ENCODE measurements at places on chromosomes 1 and 21. TPM values are rescaled to one million over a fixed set of nuclear protein-coding genes. Genes with fewer than 3 reads are reported as not detected.

The CRYAA gene
- not detected for polyA plus RNA-seq

GRCh38 chr1:16082283-16083038 lies 9.0 kb upstream of the FAM131C start:
- no peak for DNase-seq

The FMO2 gene
- 0.60 TPM for polyA plus RNA-seq

The GBP3 gene
- polyA plus RNA-seq: 3.2 TPM

GRCh38 chr1:42340901-42341300 lies 5.9 kb upstream of the FOXJ3 start:
- DNase-seq: no peak

DNA sequence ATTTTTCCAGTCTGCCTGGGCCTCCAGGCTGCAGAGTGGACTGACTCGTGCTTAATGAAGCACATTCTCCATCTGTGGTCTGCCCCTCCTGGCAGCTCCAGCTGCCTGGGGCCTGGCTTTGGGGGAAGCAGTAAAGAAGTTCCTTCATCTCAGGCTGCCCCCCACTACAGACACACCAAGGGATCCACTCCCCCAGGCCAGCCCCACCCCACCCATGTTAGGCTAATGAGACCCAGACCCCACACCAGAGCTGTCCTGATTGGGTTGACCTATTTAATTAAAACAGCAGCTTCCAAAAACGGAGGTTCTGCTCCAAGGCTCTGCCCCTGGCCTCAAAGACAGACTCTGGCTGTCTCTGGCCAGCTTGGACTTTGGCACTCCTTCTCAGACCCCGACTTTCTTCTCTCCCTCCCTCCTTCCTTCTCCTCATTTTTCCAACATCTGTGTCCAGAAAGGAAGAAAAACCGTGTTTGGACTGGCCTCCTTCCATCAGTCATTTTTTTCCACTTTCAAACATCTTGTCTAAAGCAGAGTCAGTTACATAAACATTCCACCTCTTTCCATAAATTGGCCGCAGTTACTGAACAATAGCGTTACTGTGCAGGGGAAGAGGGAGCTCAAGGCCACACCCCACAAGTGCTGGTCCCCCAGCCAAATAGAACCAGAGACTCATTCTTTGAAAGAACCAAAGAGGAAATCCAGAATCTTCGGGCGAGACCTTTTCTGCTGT lies 29.7 kb downstream of the SERTAD4 start:
- peak; percentile 99 for DNase-seq

The CLDN19 gene
- 0.10 TPM for polyA plus RNA-seq

DNA sequence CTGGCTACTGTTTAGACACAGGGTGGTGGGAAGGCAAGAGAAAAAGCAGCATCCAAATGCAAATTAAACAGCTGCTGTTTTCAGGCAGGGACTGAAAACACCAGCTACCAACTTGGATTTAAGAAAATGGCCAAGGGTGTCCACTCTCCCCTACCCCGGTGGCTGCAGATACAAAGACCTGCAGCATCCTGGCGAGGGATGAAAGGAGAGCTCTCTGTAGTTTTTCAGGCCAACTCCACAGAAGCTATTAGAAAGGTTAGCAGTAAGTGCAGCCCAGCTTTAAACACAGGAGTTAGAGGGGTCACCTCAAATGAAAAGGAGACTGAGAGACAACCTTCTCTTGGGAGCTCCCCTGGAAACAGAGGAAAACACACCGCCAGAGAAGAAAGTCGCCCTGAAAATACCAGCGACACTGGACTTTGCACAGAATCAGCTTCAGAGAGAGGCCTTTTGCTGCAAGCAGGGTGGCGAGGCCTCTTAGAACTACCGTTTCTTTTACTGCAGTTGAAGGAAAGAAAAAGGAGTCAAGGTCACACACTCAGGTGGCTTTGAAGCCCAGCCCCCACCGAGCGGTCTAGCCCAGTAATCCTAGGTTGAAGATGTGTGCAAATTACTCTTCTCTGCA lies 74.4 kb upstream of the TIAM1 start:
- DNase-seq: no peak

- no peak for DNase-seq
Measured at GRCh38 chr1:62437273-62437940, 558 bp downstream of the USP1 start.

DNA sequence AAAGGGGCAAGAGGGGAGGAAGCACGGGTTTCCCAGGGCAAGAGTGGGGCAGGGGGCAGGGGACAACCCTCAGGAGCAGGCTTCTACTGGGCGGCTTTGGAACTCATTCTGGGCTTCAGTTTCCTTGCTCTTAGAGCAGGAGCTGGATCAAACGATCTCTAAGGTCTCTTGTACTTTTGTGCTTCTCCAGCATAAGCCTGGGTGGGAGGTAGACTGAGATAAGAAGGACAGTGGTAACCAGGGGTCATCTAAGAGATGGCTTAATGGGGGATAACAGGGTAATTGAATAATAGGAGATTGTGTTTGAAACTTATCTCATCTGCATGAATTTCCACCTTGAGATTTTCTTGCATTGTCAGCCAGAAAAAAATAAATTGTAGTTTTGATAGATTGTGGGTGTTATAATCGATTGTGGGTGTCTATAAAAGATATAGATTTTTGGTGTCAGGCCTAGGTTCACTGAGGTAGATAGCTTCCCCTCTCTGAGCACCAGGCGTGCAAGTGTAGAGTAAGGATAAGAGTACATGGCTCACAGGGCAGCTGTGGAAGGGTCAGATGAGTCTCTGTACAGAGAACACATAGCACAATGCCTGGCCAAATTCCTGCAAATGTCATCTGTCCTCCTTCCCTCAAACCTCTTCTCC lies 68.0 kb downstream of the CD58 start:
- no peak for DNase-seq

- peak; percentile 77 for DNase-seq
Measured at GRCh38 chr21:28489162-28489561, 503.5 kb downstream of the LTN1 start.

DNA sequence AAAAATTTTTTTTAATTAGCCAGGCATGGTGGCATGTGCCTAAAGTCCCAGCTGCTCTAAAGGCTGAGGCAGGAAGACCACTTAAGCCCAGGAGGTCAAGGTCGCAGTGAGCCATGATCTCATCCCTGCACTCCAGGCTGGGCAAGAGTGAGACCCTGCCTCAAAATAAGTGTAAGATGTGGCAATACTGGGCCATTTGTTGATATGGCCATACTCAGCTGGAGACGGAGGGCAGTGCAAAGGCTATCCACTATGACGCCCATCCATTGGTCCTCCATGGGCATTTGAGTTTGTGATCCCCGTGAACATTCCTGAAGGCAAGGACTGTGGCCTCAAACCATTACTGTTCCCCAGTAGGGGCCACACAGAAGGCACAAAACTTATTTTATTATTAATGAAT lies 1.5 kb downstream of the CASP9 start:
- DNase-seq: peak; percentile 23

The FCRL4 gene
- polyA plus RNA-seq: not detected

The SPOCD1 gene
- 0.25 TPM for polyA plus RNA-seq

DNA sequence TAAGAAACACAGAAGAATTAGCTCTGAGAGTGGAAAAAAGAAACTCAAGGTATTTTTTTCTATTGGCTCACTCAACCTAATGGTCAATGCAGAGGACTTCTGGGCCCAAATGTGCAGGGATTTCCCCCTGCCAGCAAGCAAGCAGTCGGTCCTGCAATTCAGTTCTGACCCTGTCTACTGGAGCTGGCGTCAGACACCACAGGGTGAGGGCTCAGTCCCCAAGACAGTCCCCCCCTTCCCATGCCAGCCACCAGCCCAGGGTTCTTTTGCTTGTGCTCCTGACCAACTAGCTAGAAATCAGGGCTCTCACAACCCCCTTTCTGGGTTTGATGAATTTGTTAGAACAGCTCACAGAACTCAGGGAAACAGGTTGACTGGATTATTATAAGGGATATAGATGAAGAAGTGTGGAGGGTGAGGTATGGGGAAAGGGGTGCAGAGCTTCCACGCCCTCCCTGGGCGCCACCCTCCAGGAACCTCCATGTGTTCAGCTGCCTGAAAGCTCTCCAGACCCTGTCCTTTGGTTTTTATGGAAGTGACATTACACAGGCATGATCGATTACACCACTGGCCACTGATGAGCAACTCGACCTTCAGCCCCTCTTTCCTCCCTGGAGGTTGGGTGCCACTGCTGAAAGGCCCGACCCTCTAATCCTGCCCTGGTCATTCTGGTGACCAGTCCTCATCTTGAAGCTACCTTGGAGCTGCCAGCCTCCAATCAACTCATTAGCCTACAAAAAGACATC lies 22.5 kb upstream of the PWP2 start:
- DNase-seq: no peak

DNA sequence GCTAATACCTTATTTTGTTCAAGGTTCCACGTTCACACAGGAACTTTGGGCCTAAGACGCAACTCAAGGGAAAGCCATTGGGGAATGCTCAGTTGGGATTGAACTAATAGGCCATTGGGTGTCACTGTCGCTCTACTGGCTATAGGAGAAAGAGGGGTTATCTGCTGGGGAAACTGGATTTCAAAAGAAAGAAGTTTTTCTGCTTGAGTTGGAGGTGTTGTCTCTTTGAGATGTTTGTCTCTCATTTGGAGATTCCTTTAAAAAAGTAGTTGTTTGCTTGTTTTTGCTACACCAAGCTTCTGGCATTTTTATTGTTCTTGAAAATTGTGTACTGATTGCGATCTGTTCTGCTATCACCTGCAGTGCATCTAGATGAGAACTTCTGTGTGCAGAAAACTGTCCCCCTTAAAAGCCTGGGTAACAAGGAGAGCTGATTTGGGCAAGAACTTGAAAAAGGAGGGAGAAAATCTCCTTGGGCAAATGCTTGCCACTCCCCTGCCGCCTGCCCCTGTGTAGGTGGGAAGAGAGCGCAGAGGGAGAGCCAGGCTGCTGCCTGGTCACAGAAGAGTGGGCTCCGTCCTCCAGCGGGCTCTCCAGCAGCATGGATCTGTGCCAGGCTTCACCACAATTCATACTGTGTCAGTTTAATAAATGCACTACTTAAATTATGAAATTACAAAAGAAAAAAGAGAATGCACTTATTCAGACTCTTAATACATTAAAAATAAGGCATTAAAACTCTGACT lies 39.9 kb downstream of the PEX14 start:
- peak; percentile 39 for DNase-seq

DNA sequence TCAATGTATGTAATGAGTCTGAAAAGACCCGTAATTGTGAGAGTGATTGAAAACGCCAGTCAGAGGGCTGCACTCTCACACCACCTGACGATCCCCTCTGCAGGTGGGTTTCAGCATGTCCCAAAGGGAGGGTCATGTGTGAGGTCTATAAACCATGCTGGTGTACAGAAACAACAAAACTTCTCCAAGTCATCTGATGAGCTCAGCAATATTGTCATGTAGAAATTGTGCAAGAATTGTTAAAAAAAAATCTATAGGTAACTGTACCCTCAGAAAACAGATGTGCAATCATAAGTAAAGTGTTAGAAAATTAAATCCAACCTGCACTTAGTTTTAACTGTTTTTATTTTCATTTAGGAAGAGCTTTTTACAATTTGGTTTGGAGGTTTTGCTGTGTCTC lies 152.5 kb downstream of the PCBP3 start:
- DNase-seq: no peak

GRCh38 chr1:2966449-2967328 lies 54.6 kb upstream of the ACTRT2 start:
- DNase-seq: no peak

DNA sequence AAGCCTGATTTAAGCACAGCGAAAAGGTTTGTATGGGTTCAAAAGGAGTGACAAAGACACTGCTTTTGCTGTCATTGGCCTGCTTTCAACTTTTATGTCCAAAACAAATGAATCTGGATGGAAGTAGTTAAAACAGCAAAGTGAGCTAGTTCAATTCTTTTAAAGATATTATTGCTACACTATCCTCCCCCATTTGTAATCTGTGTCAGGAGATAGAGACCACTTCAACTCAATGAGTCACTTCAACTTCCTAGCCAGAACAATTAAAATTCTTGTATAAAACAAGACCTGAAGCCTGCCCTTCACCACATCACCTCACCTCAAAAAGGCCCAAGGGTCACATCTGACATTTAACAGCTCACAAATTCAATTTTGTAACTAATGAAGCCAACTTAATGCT lies 364.1 kb upstream of the LYPLAL1 start:
- DNase-seq: peak; percentile 31

The CFHR5 gene
- not detected for polyA plus RNA-seq

GRCh38 chr1:221689138-221689537 lies 52.8 kb downstream of the DUSP10 start:
- DNase-seq: no peak

- peak; percentile 90 for DNase-seq
Measured at GRCh38 chr1:116667575-116668105, at the start of gene IGSF3. TSS of gene IGSF3 (minus strand) at chr1:116667733. CDS start at chr1:116666326, 1,407 bp downstream.

DNA sequence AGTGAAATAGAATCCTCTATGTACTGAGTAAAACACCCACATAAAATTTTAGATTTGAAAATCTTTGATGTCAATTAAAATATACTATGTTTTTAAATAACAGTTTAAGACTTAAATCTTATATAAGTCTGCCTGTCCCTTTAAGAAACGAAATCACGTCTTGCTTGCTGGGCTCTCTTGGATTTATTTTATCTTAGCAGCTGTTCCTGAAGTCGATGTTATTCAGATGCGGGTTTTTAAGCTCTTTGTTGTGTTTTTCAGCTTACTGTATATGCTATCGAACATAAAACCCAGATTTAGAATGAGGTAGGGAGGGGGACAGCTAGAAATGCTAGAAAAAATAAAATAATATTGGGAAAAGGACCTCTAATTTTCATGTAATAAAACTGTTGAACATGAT lies 11.1 kb upstream of the SSX2IP start:
- DNase-seq: peak; percentile 68

- DNase-seq: no peak
Measured at GRCh38 chr1:1156140-1157032, 17.3 kb upstream of the TTLL10 start.

GRCh38 chr1:46204406-46204742 lies 1.2 kb downstream of the LURAP1 start:
- no peak for DNase-seq

GRCh38 chr1:110443451-110443850 lies 7.5 kb upstream of the PROK1 start:
- no peak for DNase-seq

The STUM gene
- 9.2 TPM for polyA plus RNA-seq

DNA sequence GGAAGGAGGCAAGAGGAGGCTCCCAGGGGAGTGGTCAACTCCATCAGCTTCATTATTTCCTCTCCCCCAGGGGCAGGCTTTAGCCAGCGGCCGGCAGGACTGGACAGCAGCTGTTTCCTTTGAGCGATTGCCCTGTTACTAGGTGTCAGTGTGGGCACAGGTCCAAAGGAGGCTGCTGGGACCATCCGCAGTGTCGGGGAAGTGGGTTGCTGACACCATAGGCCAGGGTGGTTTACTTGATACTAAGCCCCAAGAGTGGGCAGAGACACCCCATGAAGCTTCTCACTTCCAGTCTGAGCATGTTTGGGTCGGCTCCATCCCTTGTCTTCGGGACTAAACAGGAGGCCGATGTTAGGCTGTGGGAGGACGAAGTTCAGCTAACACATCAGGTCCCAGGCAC lies 63.6 kb downstream of the KAZN start:
- peak; percentile 30 for DNase-seq

The CADM3 gene
- 0.34 TPM for polyA plus RNA-seq

- DNase-seq: no peak
Measured at GRCh38 chr1:66355756-66356155, 178.2 kb upstream of the SGIP1 start.

The ANKRD34A gene
- polyA plus RNA-seq: 1.2 TPM

The THEM5 gene
- 0.73 TPM for polyA plus RNA-seq

The FAM167B gene
- polyA plus RNA-seq: 4.4 TPM

All from muscle of leg (tissue), 16 donors.